HS-27A (cell line): ENCODE measurements at places on chromosomes 7 and 10.

DNA sequence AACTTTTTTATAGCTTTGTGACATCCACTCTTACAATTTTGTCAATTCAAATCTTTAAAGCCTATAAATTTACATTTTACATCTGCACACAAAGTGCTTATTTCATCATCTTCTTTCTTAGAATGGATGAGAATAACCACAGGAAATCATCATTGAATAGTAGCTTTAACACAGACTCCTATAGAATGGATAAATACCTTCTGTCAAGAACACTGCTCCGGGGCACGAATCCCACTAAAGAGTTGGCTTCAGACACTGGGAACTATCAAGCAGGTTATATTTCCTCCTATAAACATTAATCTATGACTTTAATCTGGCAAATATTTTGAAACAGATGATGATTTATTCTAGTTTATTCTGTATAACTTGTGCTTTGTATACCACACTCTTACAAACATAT, 269.7 kb upstream of the TPK1 start:
- DNase-seq = no peak

GRCh38 chr7:133048589-133048988, 33.3 kb downstream of the CHCHD3 start:
- no peak for DNase-seq

GRCh38 chr7:30093420-30093952, 41.3 kb upstream of the MTURN start:
- DNase-seq = no peak

- no peak for DNase-seq
Observed at GRCh38 chr10:71394926-71395562, 1.7 kb upstream of the CDH23 start.

DNA sequence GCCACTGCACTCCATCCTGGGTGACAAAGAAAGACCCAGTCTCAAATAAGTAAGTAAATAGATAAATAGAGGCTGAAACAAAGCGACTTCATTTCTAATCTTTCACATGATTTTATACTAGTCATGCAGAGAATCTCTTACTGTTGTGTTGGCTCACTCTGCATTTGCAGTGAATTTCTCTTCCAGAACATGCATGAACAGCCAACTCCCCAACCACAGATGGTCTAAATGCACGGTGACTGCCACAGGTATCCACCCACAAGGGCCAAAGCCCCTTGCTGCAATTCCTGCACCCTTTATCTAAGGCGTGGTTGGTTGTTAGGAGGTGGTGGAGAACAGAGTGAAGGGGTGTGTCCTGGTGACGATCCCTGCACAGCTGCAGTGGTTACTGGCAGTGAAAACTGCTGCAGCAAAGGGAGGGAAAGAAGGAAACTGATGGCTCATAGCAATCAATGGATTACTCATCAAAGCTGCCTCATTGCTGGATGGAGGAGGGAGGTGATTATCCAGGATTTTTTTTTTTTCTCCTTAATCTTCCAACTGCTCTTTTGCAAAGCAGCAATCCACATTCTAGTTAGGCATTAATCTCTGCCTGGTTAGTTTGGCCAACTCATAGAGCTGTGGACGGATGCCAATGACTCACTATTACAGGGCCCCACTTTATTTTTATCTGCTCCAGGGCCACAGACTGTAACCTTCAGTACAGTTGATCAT, 50.6 kb downstream of the PRTFDC1 start:
- DNase-seq = peak; percentile 69

DNA sequence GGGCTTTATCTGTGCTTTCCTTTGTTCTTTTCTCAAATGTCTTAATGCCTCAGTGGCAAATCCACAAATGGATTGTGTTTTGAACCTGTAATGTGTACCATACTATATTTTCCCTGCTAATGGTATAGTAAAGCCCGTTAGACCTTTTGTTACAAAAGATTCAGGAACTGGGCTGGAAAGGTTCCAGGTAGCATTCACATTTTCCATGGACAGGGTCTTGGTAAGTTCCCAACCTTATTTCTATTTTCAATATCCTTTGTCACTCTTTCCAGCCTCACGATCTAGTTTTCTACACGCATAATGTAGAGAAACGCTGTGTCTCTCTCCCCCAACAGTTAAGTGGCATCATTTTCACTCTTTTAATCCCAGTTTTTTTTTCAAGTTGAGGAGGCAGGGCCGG, 153.0 kb downstream of the PLCE1 start:
- no peak for DNase-seq

DNA sequence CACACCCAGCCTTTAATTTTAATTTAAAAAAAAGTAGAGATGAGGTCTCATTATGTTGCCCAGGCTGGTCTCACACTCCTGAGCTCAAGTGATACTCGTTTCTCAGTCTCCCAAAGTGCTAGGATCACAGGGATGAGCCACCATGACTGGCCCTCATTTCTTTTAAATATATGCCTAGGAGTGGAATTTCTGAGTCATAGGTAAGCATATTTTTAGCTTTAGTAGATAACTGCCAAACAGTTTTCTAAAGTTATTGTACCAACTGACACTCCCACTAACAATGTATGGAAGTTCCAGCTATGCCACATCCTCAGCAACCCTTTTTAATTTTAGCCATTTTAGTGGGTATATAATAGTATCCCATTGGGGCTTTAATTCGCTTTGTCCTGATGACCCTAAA, 13.8 kb upstream of the PPIF start:
- no peak for DNase-seq

DNA sequence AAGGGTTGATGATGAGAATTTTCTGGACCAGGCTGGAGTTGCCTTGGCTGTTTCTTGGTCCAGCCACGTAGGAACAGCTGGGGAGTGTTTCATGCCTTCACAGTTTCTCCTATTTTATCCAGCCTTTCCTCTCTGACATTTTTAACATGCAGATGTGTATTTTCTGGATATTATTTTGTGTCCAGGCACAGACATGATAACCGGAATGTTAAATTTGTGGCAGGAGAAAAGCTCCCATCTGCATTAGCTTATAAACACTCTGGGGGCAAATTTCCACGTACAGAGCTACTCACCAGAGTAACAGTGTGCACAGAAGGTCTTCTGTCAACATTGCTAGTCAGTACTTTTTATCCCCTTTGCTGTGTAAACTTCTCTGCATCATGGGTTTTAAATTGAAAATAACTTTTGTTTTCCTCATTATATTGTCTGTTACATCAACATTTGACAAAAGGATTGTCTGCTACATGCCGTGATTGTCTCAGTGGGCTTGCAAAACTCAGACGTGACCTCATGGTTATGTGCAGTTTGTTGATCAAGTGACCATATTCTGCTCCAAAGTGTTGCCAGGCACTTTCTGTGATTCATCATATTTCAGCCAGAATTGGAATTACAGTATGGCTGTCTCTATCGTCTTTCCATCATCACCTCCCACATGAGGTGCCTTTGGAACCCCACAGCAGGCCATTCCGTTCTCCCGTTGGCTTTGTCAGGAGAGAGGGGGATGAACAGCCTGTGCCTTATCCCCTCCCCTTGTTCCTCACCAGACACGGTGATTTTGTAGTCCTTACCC, 41.4 kb downstream of the INSYN2A start:
- DNase-seq = no peak

DNA sequence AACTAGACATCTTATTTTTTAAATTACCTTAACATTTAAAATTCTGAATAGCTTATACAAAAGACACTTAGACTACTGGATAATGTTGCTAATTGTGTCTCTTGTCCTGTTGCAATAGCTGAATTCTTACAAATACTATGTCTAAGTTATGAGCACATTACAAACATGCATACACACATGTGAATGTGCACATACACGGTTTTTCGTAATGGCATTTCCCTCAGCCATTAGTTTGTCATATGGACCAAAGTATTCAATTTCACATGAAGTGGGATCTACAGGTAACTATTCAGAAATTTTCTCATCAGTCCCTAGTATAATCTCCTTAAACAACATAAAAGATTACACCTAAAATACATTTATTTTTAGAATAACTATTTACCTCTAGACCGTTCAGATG, 178.6 kb upstream of the BET1 start:
- DNase-seq = no peak

- DNase-seq = no peak
Observed at GRCh38 chr7:179209-179681, 13.1 kb upstream of the FAM20C start.

GRCh38 chr7:44515590-44516268, 25.3 kb upstream of the NUDCD3 start:
- no peak for DNase-seq

DNA sequence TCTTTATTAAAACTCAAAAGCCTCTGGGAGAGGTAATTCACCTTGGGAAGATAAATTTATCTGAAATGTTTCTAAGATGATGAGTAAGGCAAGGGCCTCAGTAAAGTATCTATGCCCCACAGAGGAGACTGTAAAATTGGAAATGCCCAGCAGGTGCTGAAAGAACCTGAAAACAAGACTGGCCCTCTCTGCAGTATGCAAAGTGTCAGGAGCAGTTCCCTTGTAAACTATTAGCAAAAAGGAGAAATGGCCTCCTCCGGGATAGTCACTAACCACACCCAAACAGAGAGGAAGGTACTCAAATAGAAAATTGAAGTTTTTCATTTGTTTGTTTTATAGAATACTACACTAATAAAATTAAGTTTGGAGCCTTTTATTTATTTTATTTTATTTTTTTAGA, 81.2 kb downstream of the FZD1 start:
- DNase-seq = no peak

- DNase-seq = no peak
Observed at GRCh38 chr7:38942431-38943051, 33.5 kb upstream of the VPS41 start.

DNA sequence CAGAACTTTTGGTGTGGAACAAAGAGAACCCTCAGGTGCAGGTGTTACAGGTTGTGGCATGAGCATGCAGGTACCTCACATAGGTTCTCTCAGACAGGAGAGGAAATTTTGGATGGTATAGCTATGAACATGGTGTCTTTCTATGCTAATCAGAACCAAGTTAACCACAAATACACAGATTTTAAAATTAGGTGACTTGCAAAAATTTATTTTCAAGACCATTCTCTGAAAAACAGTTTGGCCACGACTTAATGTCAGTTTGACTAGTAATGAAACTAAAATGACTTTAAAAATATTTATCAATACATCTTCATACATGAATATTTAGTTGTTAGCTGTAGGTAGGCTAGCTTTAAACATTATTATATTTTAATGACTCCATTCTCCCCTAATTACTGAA, 129.6 kb downstream of the SRI start:
- DNase-seq = no peak

GRCh38 chr10:8752146-8752843, 697.8 kb downstream of the GATA3 start:
- DNase-seq = no peak

DNA sequence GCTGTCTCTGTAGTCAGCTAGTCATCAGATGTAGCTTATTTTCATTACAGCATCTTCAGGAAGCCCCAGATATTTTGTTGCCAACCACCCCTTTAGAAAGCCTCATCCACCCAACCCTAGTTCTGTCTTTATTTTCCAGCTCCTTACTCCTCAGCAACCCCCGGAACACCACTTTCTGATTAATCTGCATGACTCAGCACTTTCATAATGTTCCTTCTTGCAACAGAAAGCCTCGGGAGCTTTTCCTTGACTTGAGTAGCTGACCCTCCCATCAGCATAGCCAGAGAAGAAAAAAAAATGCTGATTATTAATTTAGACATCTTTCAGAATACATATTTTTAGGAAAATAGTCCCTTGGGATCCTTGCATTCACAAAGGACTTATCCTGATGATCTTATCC, 244.0 kb upstream of the CXCL12 start:
- no peak for DNase-seq

DNA sequence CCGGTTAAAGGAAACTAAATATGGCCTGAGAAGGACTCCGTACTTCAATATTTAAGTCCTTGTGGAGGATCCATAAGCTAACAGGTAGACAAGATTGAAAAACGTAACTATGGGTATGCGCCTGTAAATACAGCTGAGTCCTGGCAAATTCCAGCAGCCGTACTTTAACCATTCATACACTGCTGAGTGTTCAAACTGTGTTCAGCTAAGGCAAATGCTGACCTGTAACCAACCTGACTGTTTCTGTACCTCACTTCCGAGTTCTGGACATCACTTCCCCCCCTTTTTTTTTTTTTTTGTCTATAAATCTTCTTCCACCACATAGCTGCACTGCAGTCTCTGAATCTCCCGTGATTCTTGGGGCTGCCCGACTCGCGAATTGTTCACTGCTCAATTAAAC, 69.1 kb downstream of the SRPK2 start:
- no peak for DNase-seq

GRCh38 chr7:132112657-132113056, 463.6 kb downstream of the PLXNA4 start:
- DNase-seq = no peak

- no peak for DNase-seq
Observed at GRCh38 chr7:31958226-31958625, 112.0 kb downstream of the PDE1C start.

- no peak for DNase-seq
Observed at GRCh38 chr10:59240582-59241183, 64.2 kb downstream of the PHYHIPL start.
